ENCODE measurements at places on chromosomes 3 and 15.
A peak's percentile ranks its signal among the peaks of the same experiment; 100 is the strongest.

- no peak for DNase-seq
Observed at GRCh38 chr15:101709466-101709865, 14.8 kb downstream of the TARS3 start.

- DNase-seq: no peak
Observed at GRCh38 chr3:127568586-127568985, 21.9 kb downstream of the TPRA1 start.

- no peak for DNase-seq
Observed at GRCh38 chr3:149969110-149969939, 1.4 kb downstream of the PFN2 start.

GRCh38 chr15:47477341-47477740, 240.0 kb upstream of the SEMA6D start:
- DNase-seq: no peak

- no peak for DNase-seq
Observed at GRCh38 chr3:46609944-46610722, 2.2 kb upstream of the FAM240A start.

GRCh38 chr3:184603151-184604030, 41.8 kb downstream of the EPHB3 start:
- DNase-seq: no peak

- DNase-seq: no peak
Observed at GRCh38 chr3:46595819-46596314, 16.5 kb upstream of the FAM240A start.

DNA sequence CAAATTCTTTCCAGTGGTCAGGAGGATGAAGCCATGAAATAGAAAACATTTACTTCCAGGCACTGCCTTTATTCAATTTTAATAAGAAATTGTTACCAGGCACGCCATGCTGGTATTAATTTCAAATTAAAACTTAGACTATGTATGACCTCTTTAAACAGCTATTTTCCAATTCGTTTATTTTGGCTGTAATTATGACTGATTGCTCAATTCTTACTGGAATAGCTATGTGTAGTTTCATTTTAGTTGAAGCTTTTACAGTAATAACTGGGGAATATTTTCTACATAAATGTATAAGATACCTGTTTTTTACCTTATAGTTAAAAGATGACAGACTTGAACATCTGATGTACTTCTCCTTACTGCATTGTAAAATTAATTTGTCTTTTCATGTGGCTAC, 480.0 kb upstream of the GOLIM4 start:
- DNase-seq: no peak

GRCh38 chr15:100471933-100472332, 56.8 kb downstream of the CERS3 start:
- no peak for DNase-seq

DNA sequence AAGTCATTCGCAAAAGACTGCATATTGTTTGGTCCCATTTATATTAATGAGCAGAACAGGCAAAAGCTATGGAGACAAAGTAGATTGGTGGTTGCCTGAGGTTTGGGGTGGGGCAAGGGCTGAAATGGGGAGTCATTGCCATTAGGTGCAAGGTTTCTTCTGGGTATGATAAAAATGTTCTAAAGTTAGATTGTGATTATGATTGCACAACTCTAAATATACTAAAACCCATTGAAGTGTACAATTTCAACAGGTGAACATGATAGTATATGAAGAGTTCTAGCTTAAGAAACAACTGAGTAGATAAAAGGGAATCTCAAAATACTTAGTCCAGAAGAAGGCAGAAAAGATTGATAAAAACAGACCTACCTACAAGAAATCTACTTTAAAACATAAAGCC, 56.7 kb downstream of the PAK2 start:
- no peak for DNase-seq

DNA sequence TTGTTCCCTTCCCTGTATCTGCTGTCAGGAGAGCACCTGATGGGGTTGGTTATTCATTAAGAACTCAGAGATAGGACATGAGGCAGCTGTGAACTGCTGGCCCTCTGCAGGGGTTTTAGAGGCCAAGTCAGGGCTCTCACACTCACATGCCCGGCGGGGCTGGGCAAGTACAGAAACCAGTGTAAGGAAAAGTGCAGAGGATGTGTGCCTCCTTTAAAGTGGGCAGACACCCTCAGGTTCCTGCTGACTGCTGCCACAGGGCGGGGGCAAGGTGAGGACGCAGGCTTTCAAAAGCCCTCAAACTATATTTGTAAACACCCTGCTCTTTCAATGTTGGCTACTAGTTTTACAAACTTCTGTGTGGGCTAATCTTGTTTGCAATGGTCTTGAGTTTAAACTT, 22.4 kb downstream of the CXCR6 start:
- DNase-seq: no peak

DNA sequence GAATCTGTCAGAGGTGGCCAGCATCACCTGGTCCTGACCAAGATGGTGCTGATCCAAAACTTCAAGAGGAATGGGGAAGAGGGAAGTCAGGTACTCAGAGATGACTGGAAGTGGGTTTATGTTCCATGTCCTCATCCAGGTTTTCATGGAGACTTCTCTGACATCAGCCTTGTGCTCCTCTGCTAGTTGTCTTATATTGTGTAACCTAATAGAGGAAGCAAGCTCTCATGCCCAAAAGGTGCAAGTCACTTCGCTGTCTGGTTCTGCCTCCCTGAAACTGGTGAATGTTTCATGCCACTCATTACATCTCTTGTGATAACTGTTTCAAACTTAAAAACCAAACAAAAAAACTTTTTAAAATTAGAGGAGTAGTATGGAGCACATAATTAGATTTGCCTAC, 127.2 kb upstream of the MANF start:
- no peak for DNase-seq

- peak; percentile 52 for DNase-seq
Observed at GRCh38 chr15:64623347-64623996, 151.9 kb downstream of the RBPMS2 start.

DNA sequence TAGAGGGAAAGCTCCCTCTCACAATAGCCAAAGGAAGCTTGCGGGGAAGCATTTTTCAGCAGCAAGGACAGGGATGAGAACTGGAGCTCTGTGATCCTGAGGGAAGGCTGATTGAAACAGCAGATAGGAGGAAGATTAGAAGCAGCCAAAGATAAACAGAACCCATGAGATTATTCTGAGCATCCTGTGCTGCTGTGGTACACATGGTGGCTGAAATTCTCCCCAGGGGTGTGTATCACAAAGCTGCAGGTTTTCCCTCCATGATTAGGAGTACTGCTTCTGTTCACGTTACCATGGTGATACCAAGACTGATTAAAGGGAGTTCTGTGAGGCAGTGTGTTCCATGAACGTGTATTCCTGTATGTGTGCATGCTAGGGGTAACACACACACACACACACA, 30.3 kb upstream of the PSMD6 start:
- no peak for DNase-seq

- DNase-seq: no peak
Observed at GRCh38 chr3:183468424-183468823, 40.0 kb upstream of the MCF2L2 start.

DNA sequence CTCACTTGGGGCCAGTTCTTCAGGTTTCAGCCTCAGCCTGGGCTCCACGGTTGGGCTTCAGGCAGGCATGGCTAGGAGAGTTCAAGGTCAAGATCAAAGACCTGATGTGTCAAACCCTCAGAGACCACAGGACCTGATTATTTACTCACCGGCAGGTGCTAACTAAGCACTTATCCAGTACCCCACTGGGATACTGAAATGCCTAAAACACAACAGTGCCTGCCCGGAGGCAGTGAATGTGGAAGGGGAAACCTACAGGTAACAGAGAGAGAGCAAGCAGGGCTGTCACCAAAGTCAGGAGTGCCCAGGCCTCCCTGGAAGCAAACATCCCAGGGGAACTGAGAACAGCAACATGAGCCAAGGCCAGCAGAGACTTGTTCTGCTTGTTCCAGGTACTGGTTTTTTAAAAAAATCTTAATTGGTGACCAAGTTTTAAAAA, 6.7 kb downstream of the IDH2 start:
- no peak for DNase-seq

DNA sequence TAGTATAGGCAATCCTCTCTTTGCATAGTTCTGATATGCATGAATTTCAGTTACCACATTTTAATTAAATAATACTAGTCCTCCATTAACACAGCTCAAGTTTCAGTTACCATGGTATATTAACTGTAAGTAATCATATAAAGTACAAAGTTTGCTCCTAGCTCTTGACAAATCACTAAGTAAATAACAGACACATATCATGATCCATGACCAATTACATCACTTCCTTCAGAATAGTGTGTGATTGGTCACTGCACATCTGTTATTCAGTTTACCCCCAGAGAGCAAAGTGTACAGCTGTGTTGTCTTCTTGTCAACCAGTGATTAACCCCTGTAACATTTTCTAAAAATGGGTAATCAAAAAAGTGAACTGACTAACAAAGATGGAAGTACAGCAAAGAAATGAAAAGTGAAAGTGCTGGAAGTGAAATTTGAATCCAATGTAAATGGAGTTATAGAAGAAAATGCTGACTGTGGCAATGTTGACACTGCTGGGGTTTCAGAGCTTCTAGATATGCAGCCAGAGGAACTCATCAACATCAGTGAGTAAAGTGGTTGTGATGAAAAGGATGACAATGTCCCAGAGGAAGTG, 30.2 kb upstream of the LEKR1 start:
- DNase-seq: no peak

GRCh38 chr3:197496746-197497125, 59.0 kb downstream of the BDH1 start:
- DNase-seq: no peak

- no peak for DNase-seq
Observed at GRCh38 chr15:72827226-72827625, 43.7 kb upstream of the ADPGK start.

DNA sequence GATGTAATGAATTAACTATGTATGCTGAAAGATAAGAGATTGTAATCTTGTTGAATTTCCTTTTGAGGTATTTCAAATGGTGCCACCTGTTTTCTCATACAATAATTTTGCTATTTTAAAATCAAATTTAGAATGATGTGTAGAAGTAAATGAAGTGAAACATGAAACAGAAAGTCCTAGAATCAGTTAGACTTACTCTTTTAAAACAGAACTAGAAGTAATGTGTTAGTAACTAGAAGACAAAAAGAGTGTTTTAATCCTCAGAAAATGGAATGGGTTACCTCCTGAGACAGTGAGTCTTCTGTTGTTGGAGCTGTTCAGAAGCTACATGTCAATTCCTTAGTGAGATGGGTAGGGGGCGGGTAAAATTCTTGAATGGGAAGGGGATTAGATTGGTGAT, 8.1 kb upstream of the MAP2K5 start:
- no peak for DNase-seq

DNA sequence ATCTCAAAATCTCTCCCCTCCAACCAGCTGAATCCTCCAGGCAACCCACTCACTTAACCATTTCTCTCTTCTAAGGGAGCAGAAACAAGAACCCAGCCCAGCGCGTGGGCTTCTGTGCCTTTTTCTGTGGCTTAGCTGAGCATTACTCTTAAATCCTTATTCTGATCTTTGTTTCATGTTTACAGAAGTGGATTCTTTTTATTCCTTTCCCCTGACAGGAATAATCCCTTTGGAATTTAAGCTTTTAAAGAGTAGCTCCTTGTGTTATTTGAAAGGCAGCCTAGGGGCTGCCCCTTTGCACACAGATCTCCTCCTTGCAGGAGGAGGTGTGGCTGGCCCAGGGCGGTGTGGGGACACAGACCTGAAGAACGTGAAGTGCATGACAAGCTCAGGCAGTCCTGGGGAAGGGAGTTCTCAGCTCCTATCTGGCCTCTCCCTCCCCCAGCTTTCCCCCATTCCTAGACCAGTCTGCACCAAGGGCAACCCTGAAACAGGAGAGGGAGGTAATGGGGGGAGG, 77.1 kb upstream of the UBE2E1 start:
- DNase-seq: no peak

DNA sequence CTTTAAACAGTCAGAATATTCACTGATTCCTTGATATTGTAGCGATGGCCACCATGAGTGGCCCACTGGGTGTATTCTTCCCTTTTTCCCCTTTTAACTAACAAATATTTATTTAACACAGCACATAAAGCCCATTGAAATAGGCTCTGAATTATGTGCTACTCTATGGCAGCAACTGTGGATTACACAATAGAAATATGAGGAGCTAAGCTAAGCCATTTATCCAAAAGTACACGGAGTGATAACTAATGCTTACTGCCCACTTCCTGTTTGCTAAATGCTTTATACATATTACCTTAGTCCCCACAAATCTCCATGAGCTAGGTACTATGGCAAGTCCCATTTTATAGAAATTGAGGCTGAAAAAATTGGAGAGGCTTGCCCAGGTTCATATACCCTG, 17.9 kb downstream of the ILDR1 start:
- no peak for DNase-seq

DNA sequence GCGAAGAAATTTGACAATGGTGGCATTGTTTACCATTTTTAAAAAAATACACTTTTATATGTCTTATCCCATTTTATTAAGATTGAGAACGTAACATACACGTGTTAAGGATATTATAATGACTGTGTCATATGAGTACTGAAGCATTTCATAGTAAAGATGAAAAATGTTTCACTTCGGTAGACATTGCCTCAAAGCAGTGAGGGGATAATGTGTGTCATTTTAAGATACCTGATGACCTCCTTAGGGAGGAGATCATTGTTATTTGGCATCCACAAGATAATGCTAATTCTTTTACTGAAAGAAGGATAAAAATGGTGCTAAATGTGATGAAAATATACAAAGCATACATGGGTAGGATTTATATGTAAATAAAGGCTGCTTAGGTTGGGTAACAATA, 107.3 kb downstream of the STAC start:
- no peak for DNase-seq

GRCh38 chr3:188594139-188594538, 440.2 kb downstream of the LPP start:
- DNase-seq: no peak

GRCh38 chr3:24067483-24067882, 122.4 kb downstream of the NR1D2 start:
- no peak for DNase-seq

DNA sequence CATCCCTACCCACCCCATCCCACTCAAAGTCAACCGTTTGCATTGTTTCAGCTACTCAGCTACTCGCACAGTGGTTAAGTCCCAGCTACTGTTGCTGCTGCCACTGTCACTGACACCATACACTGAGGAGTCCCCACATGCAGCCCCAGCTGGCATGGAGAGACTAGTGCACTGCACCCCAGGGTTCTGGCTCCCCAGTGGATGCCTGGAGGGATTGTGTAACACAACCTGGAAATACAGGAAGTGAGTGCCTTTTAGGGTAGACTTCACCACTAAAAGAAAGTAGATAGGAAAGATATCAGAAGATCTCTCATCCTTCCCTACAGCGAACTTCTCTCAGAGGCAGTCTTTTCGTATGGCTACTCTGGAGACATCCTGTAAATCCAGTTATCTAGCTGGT, 169.2 kb upstream of the STRIT1 start:
- DNase-seq: no peak

DNA sequence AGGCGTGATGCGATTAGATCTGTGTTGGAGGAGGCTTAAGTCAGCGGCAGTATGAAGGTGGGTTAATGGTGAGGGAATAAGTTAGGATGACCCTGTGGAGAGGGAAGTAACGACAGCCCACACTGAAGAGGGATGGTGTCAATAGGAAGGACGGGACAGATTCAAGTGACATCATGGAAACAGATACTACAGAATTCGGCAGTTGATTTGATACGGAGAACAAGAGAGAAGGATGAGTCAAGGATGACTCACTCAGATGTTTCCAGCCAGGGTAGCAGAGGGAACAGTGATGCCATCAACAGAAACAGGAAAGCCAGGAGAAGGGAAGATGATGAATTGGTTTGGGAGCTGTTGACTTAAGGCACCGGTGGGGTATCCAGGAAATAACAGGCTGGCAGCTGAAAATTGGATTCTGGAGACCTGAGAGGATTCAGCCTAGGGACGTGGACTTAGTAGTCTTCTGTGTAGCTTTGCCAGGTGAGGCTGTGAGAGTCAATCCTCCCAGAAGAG, 38.0 kb downstream of the SHC4 start:
- no peak for DNase-seq

- no peak for DNase-seq
Observed at GRCh38 chr3:6113338-6113737, 747.6 kb upstream of the GRM7 start.
